ENCODE measurements at places on chromosomes 6 and 20. TPM values are rescaled to one million over a fixed set of nuclear protein-coding genes. Genes with fewer than 3 reads are reported as not detected.

The ZNF322 gene
- total RNA-seq: 28.5 TPM

The THEMIS gene
- 2.6 TPM for total RNA-seq

The CCR6 gene
- total RNA-seq: 0.73 TPM

The TRIM40 gene
- not detected for total RNA-seq

The BPI gene
- not detected for total RNA-seq

The CTCFL gene
- total RNA-seq: not detected

The ECT2L gene
- 0.16 TPM for total RNA-seq

The TSHZ2 gene
- total RNA-seq: 106 TPM

The SH3BGRL2 gene
- total RNA-seq: 31.8 TPM

The EYA2 gene
- total RNA-seq: 5.4 TPM

DNA sequence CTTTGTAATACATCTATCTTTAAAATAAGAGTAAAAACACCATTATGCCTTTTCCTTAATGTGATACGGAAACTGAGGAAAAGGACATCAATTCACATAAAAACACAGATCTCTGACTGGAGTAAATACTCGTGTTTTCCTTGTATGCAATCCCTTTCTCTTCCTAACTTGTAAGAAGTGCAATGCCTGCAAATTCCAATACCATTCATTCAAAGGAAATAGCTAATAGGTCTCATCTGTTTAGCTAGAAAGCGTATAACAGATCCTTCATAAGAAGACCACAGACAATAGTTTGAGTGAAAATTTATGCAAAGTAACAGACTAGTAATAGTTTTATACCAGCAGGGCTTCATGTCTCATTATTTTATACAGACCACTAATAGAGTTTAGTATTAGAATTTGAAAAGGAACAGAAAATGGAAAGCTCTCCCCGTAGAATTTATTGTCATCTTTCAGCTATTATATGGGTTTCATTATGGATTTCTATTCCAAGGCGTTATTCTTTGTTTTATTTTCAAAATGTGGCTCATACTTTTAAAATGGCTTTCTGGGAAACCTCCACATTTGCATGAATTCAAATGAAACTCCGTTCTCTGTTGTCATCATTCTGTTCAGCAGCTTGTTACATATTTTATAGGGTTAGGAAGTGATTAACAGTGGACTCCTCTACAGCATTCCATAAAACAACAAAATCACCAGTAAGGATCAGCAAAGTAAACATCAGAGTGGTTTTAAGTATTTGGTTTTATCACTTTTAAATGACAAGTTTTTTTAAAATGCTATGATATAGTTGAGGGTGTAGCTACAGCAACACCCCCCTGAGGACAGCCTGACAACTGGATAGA, 186.7 kb downstream of the BTBD9 start:
- no peak for DNase-seq

GRCh38 chr6:90220273-90220672, 76.4 kb downstream of the BACH2 start:
- no peak for DNase-seq

- no peak for DNase-seq
Observed at GRCh38 chr6:161400671-161401070, 126.8 kb upstream of the AGPAT4 start.

- no peak for DNase-seq
Observed at GRCh38 chr20:63017076-63017825, 10.5 kb upstream of the BHLHE23 start.

GRCh38 chr6:34128045-34128444, 17.8 kb downstream of the GRM4 start:
- no peak for DNase-seq

DNA sequence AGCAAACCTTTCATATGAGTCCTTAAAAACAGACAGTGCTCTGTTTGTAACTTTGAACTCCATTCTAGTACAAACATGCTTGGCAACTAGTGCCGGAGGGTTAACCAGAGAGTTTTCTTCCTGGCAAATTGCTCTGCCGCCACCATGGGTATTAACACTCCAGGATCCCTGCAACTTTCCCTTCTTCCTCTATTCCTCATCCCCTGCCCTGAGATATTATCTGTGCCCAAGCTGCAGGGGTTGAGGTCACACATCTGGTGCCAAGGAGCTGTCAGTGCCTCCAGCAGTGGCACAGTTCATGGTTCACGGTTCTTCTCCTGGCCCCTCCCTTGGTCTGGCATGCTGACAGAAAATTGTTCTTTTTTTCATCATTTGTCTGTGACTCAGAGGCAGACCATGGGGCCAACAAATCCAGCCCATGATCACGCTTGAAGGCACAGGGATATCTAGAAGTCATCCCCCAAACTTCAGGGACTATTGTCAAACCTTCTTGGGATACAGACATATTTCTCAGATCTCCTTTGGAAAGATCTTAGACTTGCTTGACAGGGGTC, 77.5 kb downstream of the ATXN1 start:
- DNase-seq: peak; percentile 66

DNA sequence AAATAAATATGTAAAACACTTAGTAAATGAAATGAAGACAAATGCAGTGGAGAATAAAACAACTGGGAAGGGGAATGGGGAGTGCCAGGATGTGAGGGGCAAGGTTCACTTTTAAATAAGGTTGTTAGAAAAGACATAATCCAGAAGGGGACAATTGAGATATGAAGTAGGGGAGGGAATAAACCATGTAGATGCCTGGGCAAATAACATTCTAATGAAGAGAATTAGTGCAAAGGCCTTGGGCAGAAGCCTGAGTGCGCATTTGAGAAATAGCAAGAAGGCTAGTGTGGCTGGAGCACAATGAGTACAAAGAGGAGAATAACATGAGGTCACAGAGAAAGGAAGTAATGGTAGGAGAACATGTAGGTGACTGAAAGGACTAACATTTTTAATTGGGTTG, 2.4 kb downstream of the CEP57L1 start:
- DNase-seq: no peak

GRCh38 chr6:169363590-169363989, 109.9 kb upstream of the THBS2 start:
- DNase-seq: no peak

- DNase-seq: no peak
Observed at GRCh38 chr20:62787321-62787720, 9.0 kb upstream of the MRGBP start.

- DNase-seq: no peak
Observed at GRCh38 chr6:119323931-119324330, 25.6 kb downstream of the MAN1A1 start.

- no peak for DNase-seq
Observed at GRCh38 chr6:91781946-91782345, 1195.1 kb upstream of the MAP3K7 start.

DNA sequence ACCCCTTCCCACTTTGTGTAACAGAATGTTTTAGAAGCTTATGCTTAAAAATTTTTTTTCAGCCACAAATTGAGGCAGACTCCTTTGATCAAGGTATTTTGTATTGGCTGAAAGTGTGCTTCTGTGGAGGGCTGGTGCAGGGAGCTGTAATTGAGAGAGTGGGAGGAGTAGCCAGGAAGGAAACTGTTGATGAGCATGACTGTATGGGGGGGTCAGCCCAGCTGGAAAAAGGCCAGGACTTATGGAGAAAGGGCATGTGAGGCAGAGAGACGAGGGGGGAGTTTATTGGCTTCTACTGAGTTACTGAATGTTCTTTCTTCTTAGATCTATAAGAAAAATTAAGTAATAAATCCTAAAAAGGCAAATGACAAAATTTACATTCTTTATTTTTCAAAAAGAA, 13.4 kb downstream of the RFPL4B start:
- DNase-seq: no peak

DNA sequence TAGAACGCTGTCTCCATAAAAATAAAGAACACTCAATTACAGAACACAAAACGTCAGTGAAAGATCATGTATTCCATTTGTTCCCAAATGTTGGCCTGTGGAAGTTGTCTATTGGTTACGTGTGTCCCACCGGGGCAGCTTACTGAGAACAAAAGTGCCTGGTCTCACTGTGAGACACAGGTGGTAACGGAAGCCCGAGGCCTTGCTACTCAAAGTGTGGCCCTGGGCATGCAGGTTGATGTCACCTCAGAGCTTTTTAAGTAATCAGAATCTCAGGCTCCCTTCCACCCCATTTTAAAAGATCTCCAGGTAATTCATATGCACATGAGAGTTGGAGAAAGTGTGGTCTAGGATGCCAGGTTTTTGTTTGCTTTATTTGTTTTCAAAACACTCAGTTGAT, 422.5 kb upstream of the OPRM1 start:
- no peak for DNase-seq

DNA sequence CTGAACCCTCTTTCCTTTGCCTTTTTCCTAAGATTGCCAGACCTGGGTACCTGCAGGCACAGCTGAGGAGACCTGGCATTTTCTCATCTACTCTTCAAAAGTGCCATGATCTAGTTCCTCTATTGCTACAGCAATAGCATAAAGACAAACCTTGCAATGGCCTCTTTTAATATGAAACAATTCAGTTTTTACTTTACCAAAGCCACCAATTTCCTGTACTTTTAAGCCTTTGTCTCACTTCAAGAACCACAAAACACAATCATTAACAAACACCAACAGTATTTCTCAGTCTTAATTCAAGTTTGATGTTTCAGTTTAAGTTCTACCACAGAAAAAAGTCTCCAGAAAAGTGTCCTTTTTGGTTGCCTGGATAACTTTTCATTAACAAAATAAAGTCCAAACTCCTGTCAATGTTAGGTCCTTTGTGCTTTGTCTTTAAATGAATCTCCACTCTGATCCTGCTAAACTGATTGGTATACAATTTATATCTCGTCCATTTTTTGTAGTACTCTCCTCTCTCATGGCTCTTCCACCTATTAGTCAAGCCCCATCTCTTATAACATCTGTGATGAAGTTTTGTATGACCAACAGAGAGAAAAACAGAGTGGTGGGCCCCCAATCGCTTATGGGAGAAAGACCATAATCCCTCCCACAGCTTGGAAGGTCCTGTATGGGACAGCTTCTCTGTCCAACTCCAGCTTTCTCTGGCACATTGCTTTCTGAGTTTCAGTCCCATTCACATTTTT, 50.5 kb upstream of the THEMIS start:
- no peak for DNase-seq

DNA sequence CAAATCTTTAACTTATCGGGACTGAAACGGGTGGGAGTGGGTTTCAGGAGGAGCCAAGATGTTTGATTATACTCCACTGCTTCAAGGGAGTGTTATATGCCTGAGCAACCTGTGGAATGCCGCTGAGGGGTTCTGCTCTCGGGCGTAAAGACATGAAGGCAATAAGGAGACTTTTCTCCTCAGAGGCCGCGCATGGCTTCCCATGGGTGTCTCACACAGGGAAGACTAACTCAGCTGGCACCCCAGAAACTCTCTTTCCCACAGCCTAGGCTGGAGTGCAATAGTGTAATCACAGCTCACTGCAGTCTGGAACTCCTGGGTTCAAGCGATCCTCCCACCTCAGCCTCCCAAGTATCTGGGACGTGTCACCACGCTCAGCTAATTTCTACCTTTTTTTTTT, 5.1 kb upstream of the C20orf141 start:
- no peak for DNase-seq

GRCh38 chr20:48728042-48728825, 99.6 kb downstream of the PREX1 start:
- DNase-seq: no peak

DNA sequence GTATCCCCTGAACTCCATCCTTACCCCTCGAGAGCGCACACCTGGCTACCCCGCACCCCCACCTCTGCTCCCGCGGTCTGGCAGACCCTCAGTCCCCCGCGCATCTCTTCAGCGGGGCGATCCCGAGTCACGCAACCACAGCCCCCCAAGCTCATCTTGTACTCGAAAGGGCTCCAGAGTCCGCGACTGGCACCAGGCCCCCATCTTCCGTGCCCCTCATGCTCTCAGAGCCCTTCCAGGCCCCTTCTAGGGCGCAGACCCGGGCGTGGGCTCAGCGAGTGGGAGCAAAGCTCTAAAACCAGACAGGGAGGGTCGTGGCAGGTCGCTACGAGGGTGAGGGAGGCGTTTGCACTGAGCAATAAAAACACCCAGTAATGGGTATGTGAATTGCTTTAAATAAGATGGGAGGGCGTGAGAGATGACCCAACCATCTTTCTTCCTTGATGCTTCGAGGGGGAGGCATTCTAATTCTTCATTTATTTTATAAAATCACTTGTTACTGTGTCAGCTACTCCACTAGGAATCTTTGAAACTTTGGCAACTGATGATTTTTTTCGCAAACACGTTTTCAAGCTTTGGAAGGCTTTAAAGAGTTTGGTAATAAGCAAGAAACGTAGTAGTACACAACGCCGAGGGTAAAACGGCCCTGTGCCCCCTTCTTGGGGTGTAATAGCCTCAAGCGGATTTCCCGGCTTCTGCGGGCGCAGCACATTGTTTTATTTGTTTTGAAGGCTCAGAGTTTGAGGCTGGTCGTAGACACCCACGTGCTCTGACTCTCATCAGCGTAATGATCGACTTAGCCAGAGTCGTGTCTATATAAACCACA, 42.6 kb upstream of the SUPT3H start:
- DNase-seq: no peak

GRCh38 chr6:170243386-170243785, 47.5 kb downstream of the DLL1 start:
- DNase-seq: no peak

GRCh38 chr6:43810965-43811732, 41.1 kb downstream of the VEGFA start:
- no peak for DNase-seq

DNA sequence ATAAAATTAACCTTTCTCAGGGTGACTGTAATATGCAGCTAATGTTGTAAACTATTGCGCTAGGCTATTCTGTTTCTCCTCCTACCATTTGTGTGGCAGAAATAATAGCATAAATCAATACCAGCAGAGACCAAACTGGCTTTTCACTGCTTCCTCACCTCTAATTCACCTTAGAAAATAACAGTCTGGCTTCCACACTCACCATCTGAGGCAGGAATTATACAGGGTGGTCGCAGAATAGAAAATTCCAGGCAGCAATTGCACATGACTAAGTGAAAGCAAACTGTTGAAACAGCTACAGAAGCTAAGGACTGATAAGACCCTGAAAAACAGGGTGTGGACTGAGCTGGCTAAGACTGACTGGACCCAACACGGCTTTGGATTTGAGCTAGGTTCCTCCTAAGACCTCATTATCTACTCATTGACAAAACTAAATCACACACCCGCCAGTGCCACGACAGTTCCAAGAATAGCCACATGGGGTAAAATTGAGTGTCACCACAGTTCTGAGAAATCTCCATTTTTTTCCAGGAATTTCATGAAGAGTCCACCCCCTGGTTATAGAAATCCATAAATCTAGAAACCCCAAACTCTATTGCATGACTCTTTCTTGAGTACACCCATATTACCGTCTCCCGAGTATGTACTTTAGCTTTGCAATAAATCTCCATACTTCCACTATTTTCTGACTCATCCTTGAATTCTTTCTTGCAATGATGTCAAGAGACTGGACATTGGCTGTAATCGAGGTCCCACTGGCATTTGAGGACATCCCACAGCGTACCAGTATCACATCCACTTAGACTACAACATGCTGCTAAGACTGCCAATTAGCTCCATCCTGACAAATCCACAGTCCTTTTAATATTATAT, 60.9 kb upstream of the KCNQ5 start:
- DNase-seq: no peak

GRCh38 chr6:170030284-170030815, 260.5 kb downstream of the DLL1 start:
- DNase-seq: no peak

GRCh38 chr6:17311595-17312311, 30.6 kb downstream of the RBM24 start:
- no peak for DNase-seq

GRCh38 chr6:152267967-152268845, 369.0 kb downstream of the SYNE1 start:
- no peak for DNase-seq
